H1 (cell line): ENCODE measurements at places on chromosomes 4 and X. TPM values are rescaled to one million over a fixed set of nuclear protein-coding genes. Genes with fewer than 3 reads are reported as not detected.

- H3K27me3 ChIP-seq: no peaks in the 10 kb centered on the region
- H3K4me3 ChIP-seq: no peak overlapping the region
- no peaks in the 10 kb centered on the region for H3K4me1 ChIP-seq
- H3K27ac ChIP-seq: no peak overlapping the region
- no peak for DNase-seq
- H3K36me3 ChIP-seq: no peaks in the 10 kb centered on the region
These were observed 385.3 kb downstream of the ARHGAP24 start for GRCh38 chr4:85860066-85860740.

DNA sequence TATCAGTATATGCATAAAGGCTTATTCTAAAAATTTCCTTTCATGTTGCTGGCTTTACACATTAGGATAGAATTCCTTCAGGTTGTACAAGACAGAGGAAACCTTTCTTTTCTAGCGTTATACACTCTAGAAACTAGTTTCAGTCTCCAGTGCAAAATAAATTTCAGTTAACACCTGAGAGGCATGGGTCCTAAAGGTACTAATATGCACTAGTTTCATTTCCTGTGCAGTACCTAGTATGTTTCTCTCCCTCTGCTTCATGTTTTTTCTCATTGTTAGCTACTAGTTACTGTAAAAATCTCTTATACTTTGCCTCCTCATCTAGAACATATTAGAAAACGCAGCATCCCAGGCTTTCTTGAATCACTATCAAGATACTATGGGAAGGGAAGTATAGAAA, 54.0 kb downstream of the SNX25 start:
- H3K27me3 ChIP-seq: no peaks in the 10 kb centered on the region
- no peak overlapping the region for H3K4me3 ChIP-seq
- H3K27ac ChIP-seq: no peak overlapping the region
- no peak for DNase-seq

- H3K36me3 ChIP-seq: peaks cover 5% of the 10 kb centered on the region; the same call in 1 of the 2 replicates
- no peak overlapping the region for H3K4me3 ChIP-seq
- H3K27me3 ChIP-seq: no peaks in the 10 kb centered on the region
- H3K27ac ChIP-seq: no peak overlapping the region
These were observed 48.5 kb downstream of the EVC start for GRCh38 chr4:5759236-5760075.

The ADH1A gene
- not detected in 2 replicates for total RNA-seq

DNA sequence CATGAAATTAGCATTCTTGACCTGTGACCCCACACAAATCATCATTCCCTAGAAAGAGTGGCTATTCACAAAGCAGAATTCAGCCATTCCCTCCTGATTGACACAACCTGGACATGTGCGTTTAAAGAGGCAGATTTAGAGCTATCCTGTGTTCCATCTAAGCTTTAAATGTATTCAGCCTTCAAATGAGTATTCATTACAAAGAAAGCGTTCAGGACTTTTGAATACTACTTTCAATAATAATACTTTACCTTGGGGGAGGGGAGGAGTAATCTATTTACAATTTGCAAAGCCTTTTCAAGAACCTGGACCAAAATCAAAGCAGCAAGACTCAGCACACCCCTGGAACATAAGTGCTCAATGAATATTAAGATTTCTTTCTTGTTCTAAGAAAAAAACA, 22.5 kb upstream of the GPC4 start:
- peaks cover 8% of the 10 kb centered on the region for H3K4me1 ChIP-seq
- no peak overlapping the region for H3K27ac ChIP-seq
- H3K4me3 ChIP-seq: no peak overlapping the region
- H3K36me3 ChIP-seq: no peaks in the 10 kb centered on the region
- no peaks in the 10 kb centered on the region for H3K27me3 ChIP-seq
- no peak for DNase-seq

The AKAP4 gene
- total RNA-seq: not detected in 2 replicates

- H3K4me1 ChIP-seq: peaks cover 7% of the 10 kb centered on the region; the same call in 1 of the 2 replicates
- peak overlapping the region; percentile 85; the same call in 1 of the 2 replicates for H3K27ac ChIP-seq
- no peak for DNase-seq
These were observed 62.4 kb upstream of the MTM1 start for GRCh38 chrX:150506020-150506419.

- no peak overlapping the region for H3K27ac ChIP-seq
- no peaks in the 10 kb centered on the region for H3K4me1 ChIP-seq
These were observed 208.5 kb downstream of the CAMK2D start for GRCh38 chr4:113553082-113553481.

DNA sequence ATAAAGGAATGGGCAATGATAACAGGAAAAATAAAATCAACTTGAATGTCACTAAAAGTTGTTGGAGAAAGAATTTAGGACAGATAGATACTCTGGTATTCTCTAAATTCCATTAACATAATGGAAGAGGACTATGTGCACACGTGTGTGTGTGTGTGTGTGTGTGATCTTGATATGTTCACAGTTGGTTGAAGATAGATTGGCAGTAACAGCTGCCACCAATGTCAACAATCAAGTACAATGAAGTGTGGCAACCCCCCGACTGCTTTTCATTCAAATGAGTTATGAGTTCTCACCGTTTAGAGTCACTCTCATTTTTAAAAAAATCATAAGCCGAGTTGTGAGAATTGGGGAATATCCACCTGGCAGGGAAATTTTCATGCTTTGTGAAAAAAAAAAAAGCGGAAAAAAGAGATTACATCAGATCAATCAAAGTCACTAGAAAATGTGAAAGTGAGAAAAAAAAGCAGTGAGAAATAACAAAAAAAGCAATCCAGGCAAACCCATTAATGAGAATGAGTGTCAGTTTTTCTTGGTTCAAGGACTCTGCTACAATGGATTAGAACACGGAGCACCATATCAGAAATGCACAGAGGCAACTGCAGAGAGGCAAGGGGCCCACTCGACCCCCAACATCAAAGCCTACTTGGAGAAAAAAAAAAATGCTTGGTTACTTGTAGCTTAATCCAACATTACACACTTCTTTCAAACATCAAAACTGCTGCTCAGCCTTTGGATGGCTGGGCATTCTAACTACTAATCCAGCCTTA, 414.9 kb upstream of the PITX2 start:
- no peak for DNase-seq
- no peak overlapping the region for H3K27ac ChIP-seq
- H3K36me3 ChIP-seq: no peaks in the 10 kb centered on the region
- H3K27me3 ChIP-seq: no peaks in the 10 kb centered on the region
